Activated CD4-positive, alpha-beta T cell treated with anti-CD3 and anti-CD28 coated beads, Interleukin-10, Interleukin-2, amounts not matched to agents 100 ng/mL and 50 ng/mL, durations not matched to agents 16 hours and 8 hours (primary cell): ENCODE measurements at places on chromosomes 7 and 10.
A peak's percentile ranks its signal among the peaks of the same experiment; 100 is the strongest.

DNA sequence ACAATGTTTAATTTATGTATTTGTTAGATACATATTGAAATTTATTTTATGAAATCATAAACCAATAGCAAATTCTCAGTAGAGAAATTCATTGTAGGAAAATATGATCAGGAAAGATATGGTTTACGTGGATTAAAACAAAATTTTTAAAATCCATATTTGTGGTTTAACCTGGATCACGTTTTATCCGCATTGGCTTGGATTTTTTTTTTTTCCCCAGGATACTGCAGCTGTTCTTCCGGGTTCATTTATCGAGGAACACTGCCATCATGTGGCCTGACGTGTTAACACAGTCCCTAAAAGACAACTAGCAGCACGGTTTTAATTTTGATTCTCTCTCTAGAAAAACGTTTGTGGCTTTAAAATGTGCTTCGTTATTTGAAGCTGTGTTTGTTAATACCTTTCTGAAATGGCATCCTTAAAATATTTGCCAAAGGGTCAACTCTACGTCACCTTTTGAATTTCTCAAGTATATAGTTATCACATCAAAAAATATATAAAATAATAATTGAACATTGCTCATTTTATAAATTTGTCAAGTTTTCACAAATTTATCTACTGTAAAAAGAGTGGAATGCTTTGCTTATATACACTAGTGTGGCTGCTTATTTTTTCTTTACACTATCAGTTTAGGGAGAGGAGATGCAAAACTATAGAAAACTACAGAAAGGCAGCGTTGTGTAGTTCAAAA, 8.7 kb upstream of the ASB4 start:
- peak; percentile 69 for DNase-seq

- no peak for DNase-seq
Observed at GRCh38 chr7:30659312-30659711, 22.9 kb downstream of the CRHR2 start.

GRCh38 chr7:31921047-31921446, 149.2 kb downstream of the PDE1C start:
- no peak for DNase-seq

- no peak for DNase-seq
Observed at GRCh38 chr7:115924411-115924810, 106.2 kb downstream of the TFEC start.

DNA sequence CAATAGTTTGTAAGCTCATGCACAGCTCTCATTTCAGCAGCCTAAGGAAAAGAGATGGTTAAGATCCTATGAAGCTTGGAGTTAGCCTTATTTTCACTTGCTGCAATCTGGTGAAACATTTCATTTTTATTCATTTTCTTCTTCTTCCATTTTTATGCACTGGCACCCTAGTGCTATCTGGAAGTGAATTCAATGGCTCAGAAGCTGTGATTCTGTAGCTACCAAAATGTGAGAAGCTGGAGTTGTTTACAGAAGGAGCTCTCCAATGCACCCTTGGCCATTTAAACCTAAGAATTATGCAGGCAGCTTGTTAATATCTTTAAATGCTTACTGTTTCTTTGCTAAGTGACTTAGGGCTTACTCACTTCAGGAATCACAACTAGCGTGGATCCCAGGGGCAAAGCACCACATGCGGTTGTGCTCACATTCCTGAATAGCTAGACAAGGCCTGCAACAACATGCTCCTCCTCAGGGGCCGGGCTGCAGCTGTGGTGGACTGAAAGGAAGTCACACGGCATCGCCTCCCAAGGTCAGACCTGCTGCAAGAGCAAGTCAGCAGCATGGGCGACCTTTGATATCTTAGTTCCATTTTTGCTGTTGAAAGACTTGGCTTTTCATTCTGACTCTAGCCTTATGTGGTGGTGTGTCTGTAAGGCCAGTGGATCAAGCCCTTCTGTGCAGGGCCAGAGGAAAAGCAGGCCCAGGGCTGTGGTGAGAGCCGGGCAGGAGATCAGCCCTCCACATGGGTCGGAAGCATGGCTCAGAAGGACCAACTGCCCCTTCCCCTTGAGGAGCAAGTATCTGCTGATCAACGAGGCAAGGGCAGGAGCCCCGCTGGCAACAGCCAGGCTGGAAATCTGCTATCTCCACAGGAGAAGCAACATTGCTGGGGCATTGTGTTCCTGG, 91.9 kb upstream of the MBL2 start:
- DNase-seq = no peak

DNA sequence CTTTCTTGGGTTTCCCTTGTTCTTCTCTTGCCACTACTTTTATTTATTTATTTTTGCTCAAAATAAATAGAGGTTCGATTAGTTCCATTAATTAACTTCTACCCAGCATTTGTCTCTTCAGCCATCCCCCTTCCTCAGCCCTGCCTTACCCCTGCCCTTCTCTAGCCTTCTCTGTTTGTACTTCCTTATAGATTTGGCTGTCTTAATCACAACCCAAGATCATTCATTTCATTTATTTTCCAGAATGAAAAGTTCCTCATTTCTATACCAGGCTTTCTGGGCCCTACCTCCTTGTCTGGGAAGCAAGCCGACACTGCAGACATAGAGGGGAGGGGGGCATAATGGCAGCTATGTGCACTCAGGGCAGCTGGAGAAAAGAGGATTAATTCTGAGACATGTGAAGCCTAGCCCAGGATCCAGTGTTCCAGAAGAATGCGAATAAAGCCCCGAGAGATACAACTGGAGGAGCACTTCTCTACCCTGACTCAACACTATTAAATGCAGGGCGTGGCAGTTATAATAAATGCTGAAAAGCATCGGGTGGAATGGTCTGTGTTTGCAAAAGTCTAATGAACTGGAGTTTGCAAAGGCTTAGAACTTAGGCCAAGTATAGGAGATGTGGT, 6.4 kb upstream of the PDCD4 start:
- no peak for DNase-seq

GRCh38 chr7:40474790-40475680, 340.2 kb downstream of the SUGCT start:
- DNase-seq = peak; percentile 46

DNA sequence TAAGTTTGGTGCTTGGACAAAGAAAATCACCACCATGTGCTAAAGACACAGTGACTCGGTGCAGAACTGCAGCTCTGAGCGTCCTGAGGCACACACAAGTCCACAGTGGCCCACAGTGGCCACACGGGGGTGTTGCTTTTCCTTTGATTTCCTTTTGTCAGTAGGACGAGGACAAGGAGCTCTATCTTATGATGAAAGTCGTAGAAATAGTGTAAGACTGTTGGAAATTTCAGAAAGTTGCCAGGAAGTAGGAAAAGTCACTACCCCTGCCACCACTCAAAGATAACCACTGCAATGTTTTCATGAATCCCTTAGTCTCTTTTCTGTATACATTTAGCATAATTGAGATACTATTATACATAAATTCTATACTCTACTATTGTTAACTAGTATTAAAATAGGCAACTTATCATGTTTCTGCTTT, 146.0 kb downstream of the TNS3 start:
- DNase-seq = no peak

DNA sequence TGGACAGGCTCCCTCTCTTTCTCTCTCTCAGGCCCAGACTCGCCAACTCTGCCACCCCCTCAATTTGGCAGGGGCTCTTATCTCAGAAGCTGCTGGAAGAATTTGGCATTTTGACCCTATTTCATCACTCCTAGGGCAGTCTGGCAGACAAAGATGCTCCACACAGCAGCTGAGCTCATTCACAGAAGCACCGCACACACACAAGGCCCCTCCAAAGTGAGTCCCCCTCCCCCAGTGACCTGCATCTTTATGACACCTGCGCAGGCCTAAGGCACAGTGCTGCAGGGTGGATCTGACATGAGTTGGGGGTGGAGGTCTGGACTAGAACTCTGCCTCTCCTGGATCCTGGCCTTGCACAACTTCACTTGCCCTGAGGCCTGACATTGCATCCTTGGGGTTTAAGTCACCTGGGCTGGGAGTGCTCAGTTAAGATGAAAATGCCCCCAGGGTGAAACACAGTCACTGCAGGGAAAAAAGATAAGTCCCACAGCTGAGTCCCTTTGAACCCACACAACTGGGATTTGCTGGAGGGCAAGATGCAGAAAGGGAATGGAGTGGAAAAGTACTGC, 41.1 kb upstream of the DUSP5 start:
- no peak for DNase-seq

DNA sequence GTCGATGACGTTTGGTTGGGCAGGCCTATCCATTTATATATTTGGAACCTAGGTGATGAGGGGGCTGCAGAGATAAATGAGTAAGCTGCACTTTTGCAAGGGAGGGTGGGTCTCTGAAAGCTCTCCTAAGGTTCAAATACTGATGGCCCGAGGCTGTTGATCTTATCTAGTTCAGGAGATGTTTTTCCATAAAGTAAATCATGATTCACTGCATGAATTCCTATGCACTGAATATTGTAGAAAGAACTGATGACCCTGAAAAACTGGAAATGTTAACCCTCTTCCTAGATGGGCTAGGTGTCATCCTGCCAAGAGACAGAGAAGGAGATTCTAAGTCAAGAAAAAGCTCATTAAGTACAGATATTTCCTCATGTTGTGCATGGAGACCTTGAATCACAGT, 459.9 kb downstream of the PLXNA4 start:
- DNase-seq = no peak

GRCh38 chr10:127267442-127267841, 71.1 kb upstream of the INSYN2A start:
- no peak for DNase-seq

DNA sequence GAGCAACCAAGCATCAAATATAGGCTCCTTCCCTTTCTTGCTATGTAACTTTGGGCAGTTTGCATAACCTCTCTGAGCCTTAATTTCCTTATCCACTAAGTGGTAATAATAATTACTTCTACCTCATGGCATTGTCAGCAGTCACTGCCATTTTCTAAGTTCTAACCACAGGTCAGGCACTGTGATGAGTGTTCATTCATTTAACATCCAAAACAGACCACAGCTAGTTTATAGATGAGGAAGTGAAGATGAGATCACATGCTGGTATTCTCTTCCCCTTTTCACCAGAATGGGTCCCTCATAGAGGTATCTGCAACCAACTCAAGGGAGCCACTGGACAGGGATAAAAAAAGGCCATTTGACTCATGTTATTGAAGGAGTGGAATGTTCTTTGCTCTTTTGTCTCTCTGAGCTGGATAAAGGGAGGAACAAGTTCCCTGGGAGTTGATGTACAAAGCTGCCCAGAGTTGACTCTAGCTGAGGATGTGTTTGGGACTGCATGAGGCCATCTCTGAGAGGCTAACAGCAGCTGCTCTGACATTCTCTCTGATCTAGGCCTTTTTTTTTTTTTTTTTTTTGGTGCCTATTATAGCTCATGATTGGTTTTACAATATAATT, 65.0 kb downstream of the DNAJC12 start:
- DNase-seq = peak; percentile 73

DNA sequence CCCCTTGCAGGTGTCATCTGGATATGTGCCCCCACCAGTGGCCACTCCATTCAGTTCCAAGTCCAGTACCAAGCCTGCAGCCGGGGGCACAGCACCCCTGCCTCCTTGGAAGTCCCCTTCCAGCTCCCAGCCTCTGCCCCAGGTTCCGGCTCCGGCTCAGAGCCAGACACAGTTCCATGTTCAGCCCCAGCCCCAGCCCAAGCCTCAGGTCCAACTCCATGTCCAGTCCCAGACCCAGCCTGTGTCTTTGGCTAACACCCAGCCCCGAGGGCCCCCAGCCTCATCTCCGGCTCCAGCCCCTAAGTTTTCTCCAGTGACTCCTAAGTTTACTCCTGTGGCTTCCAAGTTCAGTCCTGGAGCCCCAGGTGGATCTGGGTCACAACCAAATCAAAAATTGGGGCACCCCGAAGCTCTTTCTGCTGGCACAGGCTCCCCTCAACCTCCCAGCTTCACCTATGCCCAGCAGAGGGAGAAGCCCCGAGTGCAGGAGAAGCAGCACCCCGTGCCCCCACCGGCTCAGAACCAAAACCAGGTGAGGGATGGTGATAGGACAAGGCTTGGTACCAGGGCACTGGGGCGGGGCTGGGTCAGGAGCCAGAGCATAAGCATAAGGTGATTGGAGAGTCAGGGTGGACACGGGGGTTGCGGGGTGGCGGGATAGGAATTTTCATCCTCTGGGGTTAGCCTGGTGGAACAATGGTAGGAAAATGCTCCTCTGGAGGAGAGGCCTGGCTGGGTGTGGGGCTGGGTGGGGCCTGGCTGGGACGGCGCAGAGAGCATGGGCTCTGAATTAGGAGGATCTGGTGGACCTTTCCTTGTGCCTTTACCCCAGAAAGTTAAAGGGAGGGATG, 1.9 kb downstream of the ZYX start:
- no peak for DNase-seq

GRCh38 chr7:105024734-105025133, 10.7 kb downstream of the KMT2E start:
- DNase-seq = no peak

DNA sequence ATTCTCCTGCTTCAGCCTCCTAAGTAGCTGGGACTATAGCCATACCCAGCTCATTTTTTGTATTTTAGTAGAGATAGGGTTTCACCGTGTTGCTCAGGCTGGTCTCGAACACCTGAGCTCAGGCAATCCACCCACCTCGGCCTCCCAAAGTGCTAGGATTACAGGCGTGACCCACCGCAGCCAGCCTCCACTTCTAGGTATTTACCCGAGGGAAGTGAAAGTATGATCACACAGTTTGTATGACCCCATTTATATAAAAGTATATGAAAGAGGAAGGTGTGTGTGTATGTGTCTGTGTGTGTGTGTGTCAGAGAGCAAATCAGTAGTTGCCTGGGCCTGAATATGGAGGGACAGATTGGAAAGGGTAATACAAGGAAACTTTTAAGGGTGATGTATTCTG, 2.0 kb upstream of the PURB start:
- DNase-seq = no peak

- no peak for DNase-seq
Observed at GRCh38 chr10:71234004-71234894, 21.9 kb downstream of the UNC5B start.

- DNase-seq = no peak
Observed at GRCh38 chr10:106392778-106393177, 771.7 kb downstream of the SORCS1 start.

DNA sequence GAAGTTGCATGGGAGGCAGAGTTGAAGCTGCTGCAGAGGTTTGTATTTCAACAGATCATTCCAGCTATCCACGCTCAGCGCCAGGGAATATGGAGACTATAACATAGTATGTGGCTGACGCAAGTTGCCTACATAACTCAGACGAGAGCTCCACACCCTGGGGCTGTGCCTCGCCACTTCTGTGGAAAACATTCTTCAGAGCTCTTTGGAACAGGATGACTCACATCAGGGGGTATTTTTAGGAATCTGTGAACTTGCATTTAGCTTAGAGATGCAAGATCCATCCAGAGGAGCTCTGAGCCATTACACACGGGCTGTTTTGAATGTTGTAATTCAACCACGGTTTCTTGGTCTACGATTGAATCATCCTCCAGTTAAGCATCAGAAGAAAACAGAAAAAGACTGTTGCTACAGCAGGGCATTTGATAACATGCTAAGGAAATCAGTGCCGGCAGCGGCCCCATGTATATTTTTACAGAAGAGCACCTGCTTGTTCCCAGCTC, 481.5 kb upstream of the AKR1E2 start:
- peak; percentile 70 for DNase-seq

GRCh38 chr7:144784943-144785342, 50.9 kb downstream of the TPK1 start:
- DNase-seq = no peak
